ENCODE measurements at places on chromosomes 1 and 21. TPM values are rescaled to one million over a fixed set of nuclear protein-coding genes. Genes with fewer than 3 reads are reported as not detected.

Gene CXADR
- total RNA-seq = 7.1 TPM

Gene KRTAP12-2
- not detected for total RNA-seq

Gene AVPR1B
- not detected for total RNA-seq

Gene URB2
- total RNA-seq = 5.3 TPM

Gene ELK4
- 12.8 TPM for total RNA-seq

Gene TFF2
- total RNA-seq = not detected

Gene TP73
- 0.16 TPM for total RNA-seq

Gene E2F2
- 2.3 TPM for total RNA-seq

Gene OR2L2
- not detected for total RNA-seq

Gene LCE1D
- total RNA-seq = not detected

Gene ILDR2
- total RNA-seq = not detected
